Natural killer cell (primary cell): ENCODE measurements at places on chromosomes 2 and 18. TPM values are rescaled to one million over a fixed set of nuclear protein-coding genes. Genes with fewer than 3 reads are reported as not detected.

The C2orf81 gene
- total RNA-seq: 3.2 TPM

The LRRC30 gene
- not detected for total RNA-seq

DNA sequence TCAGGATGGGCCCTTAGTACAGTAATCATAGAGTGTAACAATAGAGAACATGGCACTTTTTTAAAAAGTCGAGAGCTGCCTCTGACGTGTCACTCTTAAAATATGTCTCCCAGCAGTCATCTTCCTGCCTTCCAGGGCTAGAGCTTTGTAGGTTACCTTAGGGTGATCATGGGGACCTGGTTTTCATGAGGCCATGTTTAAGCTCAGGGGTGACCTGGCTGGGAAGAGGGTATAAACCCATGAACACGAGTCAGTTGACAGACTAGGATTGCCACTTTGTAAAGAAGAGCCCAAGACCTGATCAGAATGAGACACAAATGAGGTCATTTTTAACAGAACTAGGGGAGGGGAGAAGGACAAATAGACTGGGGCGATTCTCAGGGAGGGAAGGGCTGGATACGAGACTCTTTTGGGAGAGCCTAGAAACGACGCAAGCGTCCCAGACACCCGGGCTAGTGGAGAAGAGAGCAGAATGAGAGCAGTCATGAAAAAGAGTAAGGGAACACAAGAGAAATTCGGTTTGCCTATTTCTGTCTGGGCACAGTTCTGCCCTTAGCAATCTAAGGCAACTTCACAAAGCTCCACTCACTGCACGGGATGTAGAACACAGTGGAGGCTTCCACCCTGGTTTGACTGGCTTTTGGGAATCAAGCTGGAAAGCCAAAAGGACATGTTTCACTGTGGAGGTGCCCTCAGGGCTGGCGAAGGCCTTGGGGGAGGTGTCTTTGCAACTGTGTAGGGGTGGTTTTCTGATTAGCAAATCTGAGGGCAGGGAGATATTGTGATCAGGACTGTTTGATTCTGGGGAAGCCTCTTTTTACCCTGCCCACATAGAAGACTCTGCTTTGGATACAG lies 1.8 kb upstream of the RAB31 start:
- no peak for DNase-seq

GRCh38 chr2:178306352-178307073 lies 112.2 kb downstream of the OSBPL6 start:
- peak; percentile 39 for DNase-seq

- DNase-seq: no peak
Observed at GRCh38 chr18:51541230-51541629, 343.7 kb upstream of the MEX3C start.

The ANKRD30B gene
- total RNA-seq: not detected

- no peak for DNase-seq
Observed at GRCh38 chr18:32802591-32803451, 30.0 kb upstream of the KLHL14 start.

- no peak for DNase-seq
Observed at GRCh38 chr18:74546751-74547530, 12.6 kb downstream of the CNDP1 start.

The FARSB gene
- total RNA-seq: 8.6 TPM

DNA sequence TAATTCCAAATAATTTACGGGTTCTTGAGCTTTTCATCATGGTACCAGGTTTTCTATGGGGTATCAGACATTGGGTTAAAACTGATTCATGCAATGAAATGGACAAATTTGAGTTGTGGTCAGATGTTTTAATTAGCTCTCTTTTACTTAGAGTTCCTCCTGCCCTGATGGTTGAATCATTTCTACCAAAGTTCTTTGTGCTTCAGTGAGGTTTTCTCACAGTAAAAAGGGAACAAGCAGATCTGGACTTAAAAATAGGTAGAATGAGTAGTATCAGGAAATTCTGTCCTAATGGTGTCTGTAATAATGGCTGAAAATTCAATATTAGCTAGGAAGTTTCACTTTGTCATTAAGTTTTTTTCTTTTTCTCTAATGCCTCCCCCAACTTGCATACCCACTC lies 159.7 kb upstream of the LRRTM1 start:
- no peak for DNase-seq

The PDE1A gene
- total RNA-seq: not detected

GRCh38 chr2:137838255-137839092 lies 125.8 kb upstream of the HNMT start:
- DNase-seq: peak; percentile 53

The SPC25 gene
- not detected for total RNA-seq

The IGFBP5 gene
- total RNA-seq: not detected

DNA sequence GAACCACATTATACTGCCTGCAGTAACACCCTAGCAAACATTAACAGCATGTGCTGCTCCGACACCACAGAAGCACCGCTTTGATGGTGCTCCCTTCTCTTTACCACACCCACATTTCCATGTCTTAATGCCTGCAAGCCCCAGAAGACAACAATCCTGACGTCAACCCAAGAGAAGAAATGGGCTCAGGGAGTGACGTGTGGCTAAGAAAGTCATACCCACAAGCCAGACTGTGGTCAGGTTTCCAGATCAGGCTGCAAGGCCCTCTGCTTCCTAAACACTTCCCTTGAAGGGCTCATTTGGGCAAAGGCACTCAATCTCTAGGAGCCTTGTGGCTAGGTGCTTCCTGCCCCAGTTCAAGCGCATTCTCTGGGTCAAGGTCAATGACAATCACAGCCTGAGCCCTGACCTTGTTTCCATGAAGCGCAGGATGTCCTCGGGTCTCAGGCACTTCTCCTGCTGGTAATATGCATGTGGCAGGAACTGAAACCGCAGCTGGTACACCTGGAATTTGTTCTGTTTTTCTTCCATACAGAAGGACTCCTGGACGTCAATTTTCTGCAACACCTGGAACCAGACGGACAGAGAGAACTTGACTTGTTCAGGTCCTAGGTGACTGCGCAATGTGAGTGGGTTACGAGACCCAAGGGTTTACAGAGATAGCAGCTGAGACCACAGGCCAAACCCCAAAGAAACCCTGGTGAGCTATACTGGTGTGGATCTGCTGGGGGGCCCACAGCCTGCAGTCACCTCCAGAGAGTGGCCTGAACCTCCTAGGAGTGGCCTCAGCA lies 67.2 kb downstream of the POLR1A start:
- DNase-seq: peak; percentile 65

DNA sequence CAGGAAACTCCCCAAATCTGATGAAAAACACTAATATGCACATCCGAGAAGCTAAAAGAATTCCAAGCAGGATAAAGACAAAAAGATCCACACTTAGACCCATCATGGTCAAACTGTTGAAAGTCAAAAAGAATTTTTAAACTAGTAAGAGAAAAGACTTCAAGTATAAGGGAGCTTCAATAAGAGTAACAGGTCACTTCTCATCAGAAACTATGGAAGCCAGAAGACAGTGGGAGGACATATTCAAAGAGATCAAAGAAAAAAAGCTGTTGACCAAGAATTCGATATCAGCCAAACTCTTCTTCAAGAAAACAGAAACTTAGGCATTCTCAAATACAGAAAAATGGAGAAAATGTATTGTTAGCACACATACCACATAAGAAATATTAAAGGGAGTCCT lies 50.4 kb downstream of the ZC3H8 start:
- DNase-seq: no peak

The DCDC2C gene
- total RNA-seq: not detected

GRCh38 chr2:69291721-69292120 lies 95.3 kb downstream of the GFPT1 start:
- no peak for DNase-seq

DNA sequence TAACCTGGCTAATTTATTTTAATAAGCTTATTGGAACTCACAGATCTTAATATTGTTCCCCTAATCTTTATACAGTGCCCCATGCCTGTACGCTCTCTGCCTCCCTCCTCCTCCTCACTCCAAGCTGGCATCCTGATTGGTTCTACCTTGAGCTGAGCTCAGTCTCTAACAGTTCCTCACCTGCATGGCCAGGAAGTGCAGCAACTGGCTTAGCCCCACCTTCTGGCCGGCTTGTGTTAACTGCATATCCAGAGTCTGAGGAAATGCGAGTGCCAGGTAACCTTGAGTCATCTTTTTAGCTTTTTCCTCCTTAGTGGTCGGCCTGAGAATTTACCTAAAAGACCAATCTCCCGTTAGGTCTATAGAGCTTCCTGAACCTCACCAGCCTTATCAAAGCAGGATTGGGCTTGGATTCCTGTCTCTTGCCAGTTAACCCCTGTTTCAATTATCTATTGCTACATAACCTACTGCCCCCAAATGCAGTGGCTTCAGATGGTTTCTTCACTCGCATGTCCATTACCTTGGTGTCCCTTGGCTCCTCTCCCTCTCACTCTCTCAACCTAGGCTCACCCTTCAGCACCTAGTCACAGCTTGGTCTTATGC lies 89.5 kb upstream of the STK39 start:
- peak; percentile 75 for DNase-seq

GRCh38 chr2:233056961-233057605 lies 3.1 kb upstream of the INPP5D start:
- DNase-seq: no peak

DNA sequence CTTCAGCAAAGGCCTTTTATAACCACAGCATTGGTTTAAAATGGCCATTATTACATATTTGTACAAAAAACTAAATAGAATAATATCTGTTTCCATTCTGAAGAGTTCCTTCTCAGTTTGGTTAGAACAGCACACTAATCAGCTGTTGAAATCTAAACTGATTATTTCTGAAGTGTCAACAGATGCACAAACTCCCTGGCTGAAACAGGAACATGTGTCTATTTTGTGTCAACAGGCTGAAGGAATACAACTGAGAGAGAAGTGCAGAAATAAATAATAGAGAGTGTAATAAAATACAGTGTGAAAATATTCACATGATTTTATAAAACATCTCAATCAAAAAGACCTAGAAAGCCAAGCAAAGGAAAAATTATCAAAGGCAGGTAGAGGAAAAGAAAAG lies 29.7 kb downstream of the IKZF2 start:
- no peak for DNase-seq

The GRHL1 gene
- 1.6 TPM for total RNA-seq

GRCh38 chr2:142872882-142873724 lies 4.4 kb upstream of the KYNU start:
- DNase-seq: no peak

DNA sequence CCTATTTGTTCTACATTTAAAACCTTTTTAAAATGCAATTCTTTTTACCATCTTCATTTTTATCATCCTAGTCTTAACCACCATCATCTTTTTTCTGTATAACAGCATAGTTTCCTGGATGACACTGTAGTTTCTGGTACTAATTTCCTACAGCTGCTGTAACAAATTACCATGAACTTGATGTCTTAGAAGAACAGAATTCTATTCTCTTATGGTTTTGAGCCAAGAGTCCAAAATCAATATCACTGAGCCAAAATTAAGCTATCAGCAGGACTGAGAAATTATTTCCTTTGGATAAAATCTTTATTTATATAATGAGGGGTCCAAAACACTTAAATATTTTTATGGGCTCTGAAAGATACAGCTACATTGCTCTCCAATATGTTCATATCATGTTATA lies 539.3 kb downstream of the METTL4 start:
- no peak for DNase-seq

DNA sequence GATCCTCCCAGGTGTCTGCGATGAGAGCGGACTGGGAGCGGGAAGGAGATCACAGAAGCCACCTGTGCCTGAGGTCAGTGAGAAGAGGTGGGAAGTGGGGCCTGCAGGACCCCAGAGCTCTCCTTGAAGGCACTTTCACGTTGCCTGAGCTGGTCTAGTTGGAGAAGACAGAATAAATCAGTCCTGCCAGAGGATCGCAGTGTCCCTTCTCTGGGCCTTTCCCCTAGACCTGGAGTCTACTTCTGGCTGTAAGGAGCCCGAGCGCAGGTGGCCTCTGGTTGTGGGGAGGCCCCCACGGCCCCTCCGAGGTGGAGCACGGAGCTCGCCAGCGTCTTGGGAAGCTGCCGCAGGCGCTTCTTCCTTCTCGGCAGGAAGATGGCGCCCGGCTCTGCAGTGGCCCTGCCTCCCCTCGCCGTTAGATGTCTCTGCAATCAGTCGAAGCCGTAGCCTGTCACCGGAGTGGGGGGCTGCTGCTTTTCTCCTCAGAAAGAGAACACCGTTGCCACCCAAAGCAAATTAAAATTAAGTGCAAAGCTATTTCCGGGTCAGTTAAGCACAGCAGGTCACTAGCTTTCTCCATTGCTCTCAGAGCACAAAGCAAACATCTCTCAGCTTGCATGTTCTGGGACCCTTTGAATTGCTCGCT lies 212.0 kb upstream of the MYT1L start:
- no peak for DNase-seq

DNA sequence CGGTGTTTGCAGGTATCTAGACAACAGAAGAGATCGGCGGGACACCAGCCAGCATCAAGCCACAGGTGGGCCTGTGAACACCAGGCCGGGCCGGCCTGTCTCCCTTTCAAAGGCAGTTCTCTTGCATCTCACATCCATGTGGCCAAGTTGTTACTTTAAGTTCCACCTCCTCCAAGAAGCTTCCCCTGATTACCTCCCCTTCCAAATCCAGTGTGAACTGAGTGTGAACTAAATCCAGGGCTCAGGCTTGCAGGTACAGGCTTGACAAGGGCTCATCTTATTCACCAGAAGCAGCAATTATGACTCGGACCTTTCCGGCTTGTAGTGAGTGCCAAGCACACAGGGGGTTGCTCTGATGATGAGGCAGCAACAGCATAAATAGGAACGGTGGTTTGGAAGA lies 3.9 kb downstream of the CRACDL start:
- no peak for DNase-seq

The GTF2A1L gene
- total RNA-seq: not detected

DNA sequence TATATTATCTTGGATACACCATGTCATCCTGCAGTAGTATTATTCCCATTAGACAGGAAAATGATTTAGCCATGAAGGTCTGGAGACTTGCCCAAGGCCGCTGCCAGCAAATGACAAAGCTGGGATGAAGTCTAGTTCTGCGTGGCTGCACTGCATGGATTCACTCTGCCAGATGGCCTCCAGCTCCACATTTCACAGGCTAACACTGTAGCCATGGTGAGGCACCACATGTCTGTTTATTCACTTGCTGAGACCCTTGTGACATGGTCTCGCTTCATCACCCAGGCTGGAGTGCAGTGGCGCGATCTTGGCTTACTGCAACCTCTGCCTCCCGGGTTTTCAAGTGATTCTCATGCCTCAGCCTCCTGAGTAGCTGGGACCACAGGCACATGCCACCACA lies 31.5 kb upstream of the SCG2 start:
- DNase-seq: no peak

DNA sequence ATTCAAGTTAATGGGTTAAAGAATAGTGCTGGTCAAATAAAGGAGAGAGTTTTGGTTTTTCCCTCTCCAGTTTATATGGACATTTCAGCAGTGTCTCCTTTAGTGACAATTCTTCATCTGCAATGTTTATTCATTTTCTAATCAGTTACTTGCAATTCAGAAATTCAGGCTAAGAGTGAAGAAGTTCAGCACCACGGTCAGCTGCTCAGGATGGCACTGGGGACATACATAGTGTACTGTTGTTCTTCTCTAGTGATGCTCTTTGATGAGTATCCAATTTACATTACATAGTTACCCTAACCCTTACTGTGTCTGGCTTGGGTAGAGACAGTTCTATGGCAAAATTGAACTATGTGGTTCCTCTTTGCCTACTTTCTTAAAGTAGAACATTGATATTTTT lies 412.7 kb downstream of the CNTNAP5 start:
- DNase-seq: no peak

The STK36 gene
- 20.2 TPM for total RNA-seq

The PSMA8 gene
- not detected for total RNA-seq

- no peak for DNase-seq
Observed at GRCh38 chr2:181352158-181352557, 105.0 kb upstream of the ITGA4 start.
